ENCODE measurements at places on chromosomes 1 and 21.

DNA sequence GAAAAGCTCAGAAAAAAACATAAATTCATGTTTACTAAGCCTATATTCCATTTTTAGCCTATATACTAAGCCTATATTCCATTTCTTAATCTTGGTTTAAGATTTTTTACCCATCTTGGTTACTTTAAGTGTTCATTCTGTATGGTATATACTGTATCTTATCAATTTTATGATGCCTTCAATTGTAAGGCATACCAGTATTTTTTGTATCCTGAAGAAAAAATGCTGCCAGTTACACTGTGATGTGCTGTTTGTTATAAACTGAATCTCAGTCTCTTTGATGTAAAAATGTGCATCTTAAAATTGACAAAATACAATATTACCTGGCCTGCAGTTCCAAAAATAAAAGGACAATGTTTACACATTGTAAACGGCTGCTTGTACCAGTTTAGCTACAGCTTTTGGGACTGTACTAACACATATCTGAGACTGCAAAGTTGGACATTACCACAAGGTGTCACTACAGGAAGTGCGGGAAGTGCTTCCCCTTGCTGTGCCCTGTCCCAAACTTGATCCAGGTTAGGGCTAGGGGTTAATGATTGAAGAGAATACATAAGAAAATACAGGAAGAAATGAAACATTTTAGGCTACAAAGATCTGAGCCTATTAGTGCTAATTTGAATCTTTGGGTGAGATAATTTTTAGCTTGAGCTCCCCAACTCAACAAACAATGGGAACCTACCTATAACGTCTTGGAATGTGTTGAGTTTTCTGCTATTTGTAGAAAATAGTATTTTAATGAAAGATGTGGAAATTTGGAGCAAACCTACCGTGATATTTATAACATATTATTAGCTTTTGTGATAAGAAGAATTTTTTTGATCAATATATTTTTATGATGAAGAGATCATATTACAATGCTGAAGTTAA is 108.9 kb downstream of the LBR start:
- no peak overlapping the region for H3K27ac ChIP-seq
- H3K27me3 ChIP-seq = no peaks in the 10 kb centered on the region
- peak; percentile 8 for DNase-seq

DNA sequence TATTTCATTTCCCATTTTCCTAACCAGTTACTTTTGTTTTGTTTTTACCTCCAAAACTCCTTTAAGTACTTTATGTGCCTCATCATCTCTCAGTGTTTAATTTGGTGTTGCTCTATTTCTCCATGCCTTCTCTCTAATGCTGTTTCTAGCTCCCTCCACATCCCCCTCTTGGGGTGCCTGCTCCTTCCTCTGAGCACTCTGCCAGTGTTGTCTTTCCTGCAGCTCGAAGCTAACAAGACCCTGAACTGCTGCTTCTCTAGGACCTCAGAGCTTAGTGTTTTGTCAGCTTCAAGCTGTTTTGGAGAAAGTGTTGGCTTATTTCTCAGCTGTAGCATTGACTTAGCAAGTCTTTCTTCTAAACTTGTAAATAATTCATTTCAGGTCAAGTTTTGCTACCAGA is 290.6 kb downstream of the DPYD start:
- H3K27ac ChIP-seq = no peak overlapping the region
- no peak overlapping the region for H3K4me3 ChIP-seq
- peaks cover 11% of the 10 kb centered on the region for H3K4me1 ChIP-seq
- H3K27me3 ChIP-seq = no peaks in the 10 kb centered on the region
- no peak for DNase-seq
- peaks cover 9% of the 10 kb centered on the region for H3K36me3 ChIP-seq

DNA sequence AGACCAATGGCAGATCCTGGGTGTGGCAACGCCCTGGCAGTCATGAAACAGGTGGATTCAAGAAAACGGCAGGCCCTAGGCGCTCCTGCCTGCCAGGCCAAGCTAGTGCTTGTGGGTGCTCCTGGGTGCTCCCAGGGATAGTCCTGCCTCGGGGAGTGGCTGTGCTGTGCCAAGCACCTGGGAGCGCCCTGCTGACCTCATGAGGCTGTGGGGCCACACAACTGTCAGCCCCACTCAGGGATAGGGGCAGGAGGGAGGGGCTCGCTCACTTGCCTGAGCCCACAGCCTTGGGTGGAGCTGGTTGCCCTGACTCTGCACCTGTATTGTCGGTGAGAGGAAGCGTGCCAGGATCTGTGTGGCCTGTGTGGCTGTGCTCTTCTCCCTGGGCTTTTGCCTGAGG is 9.4 kb downstream of the SNAP47 start:
- peaks cover 4% of the 10 kb centered on the region for H3K36me3 ChIP-seq
- H3K27me3 ChIP-seq = no peaks in the 10 kb centered on the region
- peaks cover 35% of the 10 kb centered on the region for H3K4me1 ChIP-seq
- DNase-seq = no peak
- no peak overlapping the region for H3K27ac ChIP-seq
- no peak overlapping the region for H3K4me3 ChIP-seq

- no peaks in the 10 kb centered on the region for H3K27me3 ChIP-seq
- no peak overlapping the region for H3K27ac ChIP-seq
Observed at GRCh38 chr1:16258591-16259135, 21.7 kb upstream of the CPLANE2 start.

- no peak overlapping the region for H3K27ac ChIP-seq
- no peaks in the 10 kb centered on the region for H3K36me3 ChIP-seq
- no peak overlapping the region for H3K4me3 ChIP-seq
- H3K27me3 ChIP-seq = no peaks in the 10 kb centered on the region
- no peaks in the 10 kb centered on the region for H3K4me1 ChIP-seq
Observed at GRCh38 chr1:61472876-61473275, 252.1 kb downstream of the TM2D1 start.

- no peak overlapping the region for H3K27ac ChIP-seq
- peaks cover 10% of the 10 kb centered on the region for H3K4me1 ChIP-seq
- DNase-seq = no peak
- H3K36me3 ChIP-seq = no peaks in the 10 kb centered on the region
- H3K27me3 ChIP-seq = peaks cover 17% of the 10 kb centered on the region
- no peak overlapping the region for H3K4me3 ChIP-seq
Observed at GRCh38 chr1:208248991-208249696, 5.0 kb upstream of the PLXNA2 start.

DNA sequence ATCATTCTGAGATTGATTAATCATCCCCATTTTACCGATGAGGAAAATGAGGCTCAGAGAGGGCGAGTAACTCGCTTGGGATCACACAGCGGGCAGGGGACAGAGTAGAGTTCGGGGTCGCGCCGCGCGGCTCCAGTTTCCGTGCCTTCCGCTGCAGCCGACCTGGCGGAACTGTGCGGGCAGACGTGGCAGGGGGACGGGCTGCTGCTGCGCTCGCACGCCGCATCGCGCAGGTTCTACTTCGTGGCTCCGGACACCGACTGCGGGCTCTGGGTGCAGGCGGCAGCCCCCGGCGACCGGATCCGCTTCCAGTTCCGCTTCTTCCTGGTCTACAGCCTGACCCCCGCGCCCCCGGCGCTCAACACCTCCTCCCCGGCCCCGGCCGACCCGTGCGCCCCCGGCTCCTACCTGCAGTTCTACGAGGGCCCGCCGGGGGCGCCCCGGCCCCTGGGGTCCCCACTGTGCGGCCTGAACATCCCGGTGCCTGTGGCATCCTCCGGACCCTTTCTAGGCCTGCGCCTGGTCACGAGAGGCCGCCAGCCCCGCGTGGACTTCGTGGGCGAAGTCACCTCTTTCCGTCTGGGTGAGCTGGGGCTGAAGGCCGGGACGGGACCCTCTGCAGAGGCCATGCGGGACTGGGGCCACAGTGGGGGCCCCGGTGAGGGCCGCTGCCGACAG is 2.3 kb downstream of the LDLRAD2 start:
- DNase-seq = peak; percentile 51
- peak overlapping the region; percentile 57 for H3K4me3 ChIP-seq
- peaks cover 3% of the 10 kb centered on the region for H3K4me1 ChIP-seq
- H3K36me3 ChIP-seq = no peaks in the 10 kb centered on the region

DNA sequence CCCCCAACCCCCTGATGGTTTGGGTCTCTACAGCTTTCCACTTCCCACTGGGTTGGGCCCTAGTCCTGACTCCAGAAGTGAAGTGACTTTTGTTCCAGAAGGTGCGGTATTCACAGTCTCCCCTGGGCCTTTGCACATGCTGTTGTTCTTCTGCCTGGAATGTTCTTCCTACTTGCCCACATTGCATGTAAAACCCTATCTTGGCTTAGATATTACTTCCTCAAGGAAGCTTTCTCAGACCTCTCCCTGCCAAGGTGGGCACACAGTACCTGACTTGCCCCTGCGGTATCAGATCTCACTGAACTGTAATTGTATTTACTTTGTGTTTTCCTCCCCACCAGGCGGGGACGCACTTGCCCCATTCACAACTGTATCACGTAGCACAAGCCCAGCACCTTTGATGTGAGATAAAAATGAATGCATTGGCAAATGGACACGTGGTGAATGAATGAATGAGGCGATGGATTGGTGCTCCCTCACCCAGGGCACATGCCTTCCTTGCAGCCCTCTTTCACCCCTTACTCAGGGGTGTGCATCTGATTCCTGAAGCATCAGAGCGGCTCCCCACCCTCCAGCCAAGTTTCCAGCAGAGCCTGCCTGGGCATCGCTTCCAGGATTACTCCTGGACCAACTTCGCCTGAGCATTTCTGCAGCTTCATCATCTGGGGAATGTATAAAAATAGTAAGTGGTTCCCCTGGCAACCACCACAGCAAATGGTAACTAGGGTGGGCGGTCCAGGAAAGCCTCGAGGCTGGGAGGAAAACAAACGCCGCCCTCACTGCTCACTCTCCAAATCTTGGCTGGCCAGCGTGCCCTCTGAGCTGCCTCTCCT is 19.8 kb downstream of the NENF start:
- H3K27ac ChIP-seq = no peak overlapping the region
- no peak for DNase-seq
- H3K4me3 ChIP-seq = no peak overlapping the region

GRCh38 chr21:36236052-36236730 is 79.6 kb downstream of the DOP1B start:
- no peak overlapping the region for H3K27ac ChIP-seq
- no peak for DNase-seq
- H3K27me3 ChIP-seq = no peaks in the 10 kb centered on the region
- H3K4me1 ChIP-seq = peaks cover 4% of the 10 kb centered on the region
- H3K36me3 ChIP-seq = peaks cover 5% of the 10 kb centered on the region
- no peak overlapping the region for H3K4me3 ChIP-seq

- no peak overlapping the region for H3K4me3 ChIP-seq
- no peak overlapping the region for H3K27ac ChIP-seq
- H3K27me3 ChIP-seq = no peaks in the 10 kb centered on the region
- DNase-seq = no peak
Observed at GRCh38 chr1:197027359-197027758, 39.7 kb downstream of the F13B start.

DNA sequence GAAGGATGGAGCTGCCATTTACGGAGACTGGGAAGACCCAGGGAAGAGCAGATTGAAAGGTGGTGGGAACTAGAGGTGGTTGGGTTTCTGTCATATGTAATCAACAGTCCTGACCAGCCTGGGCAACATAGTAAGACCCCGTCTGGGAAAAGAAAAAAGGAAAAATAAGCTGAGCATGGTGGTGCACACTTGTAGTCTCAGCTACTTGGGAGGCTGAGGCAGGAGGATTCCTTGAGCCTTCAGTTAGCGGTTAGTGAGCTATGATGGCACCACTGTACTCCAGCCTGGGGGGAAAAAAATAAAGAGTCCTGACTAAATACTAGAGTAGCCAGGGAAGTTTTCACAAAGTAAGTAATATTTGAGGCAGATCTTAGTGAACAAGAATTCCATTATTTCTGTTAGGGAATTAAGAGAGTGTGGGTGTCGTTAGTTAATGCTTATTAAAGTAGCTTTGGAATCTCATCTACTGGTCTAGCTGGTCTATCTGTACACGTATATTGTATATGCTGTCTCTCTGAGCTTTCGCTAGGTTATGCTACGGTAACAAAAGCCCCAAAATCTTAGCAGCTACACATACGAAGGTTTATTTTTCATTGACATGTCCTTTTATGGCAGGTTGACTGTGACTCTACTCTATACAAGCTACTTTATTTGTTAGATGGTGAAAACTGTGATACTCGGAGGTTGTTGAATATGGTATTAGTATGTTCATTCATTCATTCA is 4.4 kb downstream of the NBPF1 start:
- H3K4me1 ChIP-seq = no peaks in the 10 kb centered on the region
- no peaks in the 10 kb centered on the region for H3K27me3 ChIP-seq
- no peak overlapping the region for H3K27ac ChIP-seq

GRCh38 chr1:19872190-19872589 is 10.0 kb upstream of the OTUD3 start:
- H3K27me3 ChIP-seq = peaks cover 50% of the 10 kb centered on the region
- H3K4me3 ChIP-seq = no peak overlapping the region
- DNase-seq = no peak
- no peaks in the 10 kb centered on the region for H3K4me1 ChIP-seq

GRCh38 chr1:160768295-160768657 is 27.7 kb upstream of the LY9 start:
- peak overlapping the region; percentile 99 for H3K27ac ChIP-seq
- H3K4me3 ChIP-seq = peak overlapping the region; percentile 78
- peak; percentile 85 for DNase-seq
- H3K36me3 ChIP-seq = peaks cover 16% of the 10 kb centered on the region
- no peaks in the 10 kb centered on the region for H3K27me3 ChIP-seq

GRCh38 chr21:43312011-43312410 is 114.9 kb downstream of the SIK1 start:
- no peak overlapping the region for H3K27ac ChIP-seq
- H3K27me3 ChIP-seq = peaks cover 6% of the 10 kb centered on the region
- DNase-seq = no peak
- H3K36me3 ChIP-seq = no peaks in the 10 kb centered on the region
- H3K4me3 ChIP-seq = no peak overlapping the region
- peaks cover 3% of the 10 kb centered on the region for H3K4me1 ChIP-seq

DNA sequence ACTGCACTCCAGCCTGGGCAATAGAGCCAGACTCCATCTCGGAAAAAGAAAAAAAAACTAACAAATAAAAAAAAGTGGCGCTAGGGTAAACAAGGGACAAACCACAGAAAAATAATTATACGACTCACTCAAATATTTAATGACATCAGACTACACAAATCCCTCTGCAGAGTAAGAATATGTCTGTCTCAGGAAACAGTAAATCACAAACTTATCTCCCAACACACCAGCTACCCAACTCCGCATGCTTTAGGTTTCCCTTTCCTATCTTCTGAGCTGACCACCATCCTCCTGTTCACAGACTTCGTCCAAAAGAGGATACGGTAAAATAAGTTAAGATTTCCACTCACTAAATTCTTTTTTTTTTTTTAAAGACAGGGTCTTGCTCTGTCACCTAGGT is 16.2 kb downstream of the WDR47 start:
- H3K27me3 ChIP-seq = no peaks in the 10 kb centered on the region
- H3K36me3 ChIP-seq = no peaks in the 10 kb centered on the region
- DNase-seq = no peak
- H3K4me3 ChIP-seq = no peak overlapping the region
- H3K27ac ChIP-seq = no peak overlapping the region
- no peaks in the 10 kb centered on the region for H3K4me1 ChIP-seq

GRCh38 chr1:64268653-64269557 is 65.5 kb downstream of the UBE2U start:
- H3K27ac ChIP-seq = no peak overlapping the region
- peaks cover 19% of the 10 kb centered on the region for H3K27me3 ChIP-seq
- peak; percentile 55 for DNase-seq
- no peaks in the 10 kb centered on the region for H3K4me1 ChIP-seq
- no peaks in the 10 kb centered on the region for H3K36me3 ChIP-seq

Measured in activated naive CD8-positive, alpha-beta T cell treated with anti-CD3 and anti-CD28 coated beads for 36 hours (primary cell).